ENCODE measurements at places on chromosomes 7 and 10. TPM values are rescaled to one million over a fixed set of nuclear protein-coding genes. Genes with fewer than 3 reads are reported as not detected.

INMT gene
- total RNA-seq = 24.8 TPM

CPED1 gene
- total RNA-seq = 78.4 TPM

- no peak for DNase-seq
Measured at GRCh38 chr10:14686356-14686755, 88.3 kb downstream of the FAM107B start.

- no peak for DNase-seq
Measured at GRCh38 chr7:40288827-40289226, 154.0 kb downstream of the SUGCT start.

- no peak for DNase-seq
Measured at GRCh38 chr7:74498996-74499834, 45.5 kb downstream of the GTF2IRD1 start.

- DNase-seq = no peak
Measured at GRCh38 chr7:44320794-44321371, 4.5 kb downstream of the CAMK2B start.

GRCh38 chr7:137403353-137403695, 59.8 kb upstream of the PTN start:
- no peak for DNase-seq
